ENCODE measurements at places on chromosomes 7 and 10. TPM values are rescaled to one million over a fixed set of nuclear protein-coding genes. Genes with fewer than 3 reads are reported as not detected.

DNA sequence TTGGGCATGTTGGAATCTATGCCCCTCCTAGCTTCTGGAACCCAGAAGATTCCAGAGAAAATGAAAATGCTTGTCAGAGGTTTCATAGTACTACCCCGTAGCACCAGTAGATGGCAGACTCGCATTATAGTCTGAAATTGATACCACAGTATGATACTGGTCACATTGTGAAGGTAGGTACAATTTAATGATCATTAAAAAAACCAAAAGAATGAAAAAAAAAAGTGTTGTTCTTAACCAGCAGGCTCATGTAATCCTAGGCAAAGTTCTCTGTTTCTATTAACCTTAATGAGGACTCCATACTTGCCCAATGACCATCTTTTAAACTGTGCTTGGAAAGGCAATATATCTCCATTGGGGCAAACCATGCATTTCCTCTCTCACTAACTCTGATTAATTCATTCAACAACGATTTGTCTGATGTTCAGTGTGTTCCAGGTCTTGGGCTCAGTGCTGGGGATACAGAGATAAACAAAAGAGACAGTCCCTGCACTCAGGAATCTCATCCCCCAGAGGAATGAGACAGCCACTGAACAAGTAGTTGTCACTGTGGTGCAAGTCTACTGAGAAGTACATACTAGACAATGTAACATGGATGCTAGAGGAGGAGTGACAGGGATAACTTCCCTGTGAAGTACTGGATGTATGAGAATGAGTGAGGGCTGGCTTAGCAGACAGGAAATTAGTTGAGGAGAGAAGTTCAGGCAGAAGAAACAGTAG lies 223.5 kb upstream of the PHYHIPL start:
- H3K27ac ChIP-seq = no peak overlapping the region
- peaks cover 7% of the 10 kb centered on the region for H3K4me1 ChIP-seq
- peak; percentile 25 for DNase-seq
- no peaks in the 10 kb centered on the region for H3K36me3 ChIP-seq

DNA sequence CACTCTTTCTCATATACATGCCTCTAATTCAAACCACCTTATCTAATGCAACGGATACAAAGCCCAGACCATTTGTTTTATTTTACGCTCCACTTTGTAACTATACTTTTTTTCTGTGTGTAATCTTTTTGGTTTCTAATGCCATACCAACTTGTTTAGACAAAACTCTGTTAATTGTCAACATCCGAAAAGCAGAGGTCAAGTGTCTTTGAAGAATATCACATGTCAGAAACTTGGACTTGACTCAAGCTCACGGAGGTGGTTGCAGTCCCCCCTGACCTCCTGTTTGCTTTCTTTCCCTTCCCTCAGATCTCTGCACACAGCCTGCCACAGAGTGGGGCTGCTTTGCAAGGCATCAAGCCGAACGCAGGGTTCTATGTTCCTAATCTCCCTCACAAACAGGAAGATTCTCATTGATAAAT lies 698.9 kb downstream of the PARD3 start:
- no peaks in the 10 kb centered on the region for H3K27me3 ChIP-seq
- no peaks in the 10 kb centered on the region for H3K36me3 ChIP-seq
- no peak overlapping the region for H3K27ac ChIP-seq
- DNase-seq = no peak

DNA sequence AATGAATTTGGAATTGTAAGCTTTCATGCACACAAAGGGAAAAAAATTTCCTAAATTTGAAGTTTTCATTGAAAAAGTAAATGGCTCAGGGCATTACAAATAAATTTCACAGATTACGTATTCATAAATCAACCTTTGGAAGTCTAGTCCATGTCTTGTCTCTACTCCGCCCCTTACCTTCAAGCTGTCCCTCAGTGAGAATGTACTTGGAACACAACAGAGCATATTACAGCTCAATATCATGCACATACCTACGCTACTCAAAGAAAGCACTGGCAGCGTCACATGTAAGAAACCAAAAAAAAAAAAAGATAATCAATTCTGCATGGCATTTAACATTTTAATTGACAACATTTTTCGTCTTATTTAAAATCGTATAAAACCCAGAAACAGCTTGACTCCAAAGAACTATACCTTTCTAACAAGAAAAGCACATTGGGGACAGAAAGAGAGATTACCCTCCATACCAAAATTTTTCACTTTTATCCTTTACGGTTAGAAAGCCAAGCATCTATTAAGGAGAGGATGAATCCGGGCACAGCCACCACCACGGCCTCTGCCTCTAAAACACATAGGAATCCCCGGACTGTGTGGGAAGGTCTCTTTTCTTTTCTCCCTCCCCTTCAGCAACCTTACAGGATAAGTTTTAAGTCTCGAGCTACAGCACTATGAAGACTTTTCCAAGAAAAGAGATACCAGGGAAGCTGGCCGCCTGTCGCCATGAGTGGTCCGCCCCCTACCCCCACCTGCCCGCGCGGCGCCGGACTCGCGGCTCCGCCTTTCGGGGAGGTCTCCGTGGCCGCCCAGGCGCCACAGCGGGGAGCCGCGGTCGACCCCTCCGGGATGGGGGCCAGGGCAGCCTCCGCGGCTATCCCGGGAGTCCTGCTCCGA lies 1.1 kb downstream of the JMJD1C start:
- peaks cover 8% of the 10 kb centered on the region for H3K4me1 ChIP-seq
- DNase-seq = peak; percentile 32
- peak overlapping the region; percentile 88 for H3K27ac ChIP-seq

GRCh38 chr7:79008786-79009185 lies 444.7 kb downstream of the MAGI2 start:
- H3K27ac ChIP-seq = no peak overlapping the region
- H3K4me3 ChIP-seq = no peak overlapping the region
- H3K4me1 ChIP-seq = no peaks in the 10 kb centered on the region
- no peaks in the 10 kb centered on the region for H3K27me3 ChIP-seq
- DNase-seq = no peak

DNA sequence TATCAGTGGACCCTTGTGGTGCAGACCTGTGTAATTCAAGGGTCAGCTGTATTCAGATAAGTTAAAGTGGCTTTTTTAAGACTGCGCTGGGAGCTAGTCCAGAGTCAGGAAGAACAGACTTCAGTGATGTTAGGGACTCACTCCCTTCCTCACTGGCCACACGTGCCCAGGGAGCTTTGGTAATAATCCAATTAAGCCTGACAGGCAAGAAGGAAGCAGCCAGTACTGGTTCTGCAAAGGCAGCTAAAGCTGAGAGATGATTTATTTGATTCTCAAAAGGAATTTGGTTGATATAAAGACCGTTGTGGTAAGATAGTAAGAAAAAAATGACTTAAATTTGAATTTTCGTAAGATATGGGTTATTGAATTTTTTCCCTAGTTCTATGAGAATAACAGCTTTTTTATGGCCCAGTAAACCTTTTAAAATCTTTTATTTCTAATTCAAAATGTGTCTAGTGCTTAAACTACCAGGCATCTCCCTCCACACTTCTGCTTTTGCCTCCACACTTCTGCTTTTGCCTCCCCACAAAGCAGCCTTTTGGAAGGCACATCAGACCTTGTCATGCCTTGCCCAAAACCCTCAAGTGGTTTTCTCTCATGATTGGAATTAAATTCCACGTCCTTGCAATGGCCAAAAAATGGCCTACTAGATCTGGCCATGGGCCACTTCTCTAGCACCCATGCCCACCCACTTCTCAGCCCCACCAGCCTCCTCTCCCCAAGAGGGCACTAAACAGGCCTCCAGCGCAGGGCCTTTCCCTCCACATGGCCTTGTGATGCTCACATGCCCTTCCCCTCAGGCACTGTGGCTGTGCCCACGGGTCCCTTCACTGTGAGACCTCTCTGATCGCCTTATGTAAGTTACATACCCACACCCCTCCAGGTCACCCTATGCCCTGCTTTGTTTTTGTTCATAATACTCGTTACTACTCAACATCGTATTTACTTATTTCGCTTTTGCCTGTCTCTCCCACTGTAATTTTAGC lies 92.5 kb downstream of the POU6F2 start:
- H3K27me3 ChIP-seq = no peaks in the 10 kb centered on the region
- H3K4me3 ChIP-seq = no peak overlapping the region
- DNase-seq = no peak
- H3K27ac ChIP-seq = no peak overlapping the region
- H3K4me1 ChIP-seq = peaks cover 2% of the 10 kb centered on the region

DNA sequence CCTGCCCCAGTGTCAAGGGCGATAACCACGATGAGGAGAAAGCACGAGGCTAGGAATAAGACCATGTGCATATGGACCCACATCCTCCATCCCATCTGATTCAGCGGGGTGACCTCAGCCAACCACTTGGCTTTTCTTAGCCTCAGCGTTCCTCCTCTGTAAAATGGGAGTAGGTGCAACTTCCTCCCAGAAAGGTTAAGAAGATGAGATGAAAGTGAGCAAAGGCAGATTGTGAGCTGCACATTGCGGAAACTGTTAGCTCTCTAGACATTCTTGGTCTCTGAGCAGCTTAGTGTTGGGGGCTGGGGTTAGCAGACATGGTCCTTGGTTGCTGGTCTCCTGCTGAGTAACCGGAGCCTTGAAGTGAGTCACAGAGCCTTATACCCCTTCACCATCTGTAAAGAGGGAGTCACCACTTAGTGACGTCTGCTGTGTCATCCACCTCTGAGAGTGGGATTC lies 497.3 kb upstream of the GALNT17 start:
- no peaks in the 10 kb centered on the region for H3K27me3 ChIP-seq
- no peaks in the 10 kb centered on the region for H3K36me3 ChIP-seq
- peak overlapping the region; percentile 80 for H3K27ac ChIP-seq
- H3K4me3 ChIP-seq = no peak overlapping the region
- H3K4me1 ChIP-seq = peaks cover 36% of the 10 kb centered on the region

DNA sequence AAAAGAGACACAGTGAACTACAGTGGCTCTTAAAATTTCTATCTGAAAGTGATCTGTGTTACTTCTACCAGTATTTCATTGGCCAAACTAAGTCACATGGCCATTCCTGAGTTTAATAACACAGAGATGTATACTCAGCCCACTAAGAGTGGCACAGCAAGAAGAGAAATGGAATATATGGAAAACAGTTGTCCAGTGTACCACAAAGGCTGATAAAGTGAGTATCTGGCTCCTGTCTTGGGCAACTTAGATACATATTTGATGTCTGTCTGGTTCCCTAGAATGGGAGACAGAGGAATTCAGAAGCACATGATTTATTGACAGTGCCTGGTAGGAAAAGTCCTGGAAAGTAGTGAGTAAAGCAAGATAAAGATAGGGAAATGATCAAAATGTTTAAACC lies 10.1 kb upstream of the PON1 start:
- H3K36me3 ChIP-seq = no peaks in the 10 kb centered on the region
- DNase-seq = peak; percentile 23
- H3K4me1 ChIP-seq = peaks cover 7% of the 10 kb centered on the region
- no peaks in the 10 kb centered on the region for H3K27me3 ChIP-seq
- H3K4me3 ChIP-seq = no peak overlapping the region
- no peak overlapping the region for H3K27ac ChIP-seq

Gene PSMC2
- total RNA-seq = 144 TPM

Gene SFTPA1
- total RNA-seq = not detected

Gene GPRIN2
- 2.2 TPM for total RNA-seq

Gene PDE6C
- total RNA-seq = not detected

All from astrocyte (in vitro differentiated cells and primary cell).